Left hindlimb (tissue), 1 donor: ENCODE measurements at places on chromosomes 1 and 21.

GRCh38 chr1:25924454-25924853 lies 18.2 kb upstream of the STMN1 start:
- DNase-seq: no peak

DNA sequence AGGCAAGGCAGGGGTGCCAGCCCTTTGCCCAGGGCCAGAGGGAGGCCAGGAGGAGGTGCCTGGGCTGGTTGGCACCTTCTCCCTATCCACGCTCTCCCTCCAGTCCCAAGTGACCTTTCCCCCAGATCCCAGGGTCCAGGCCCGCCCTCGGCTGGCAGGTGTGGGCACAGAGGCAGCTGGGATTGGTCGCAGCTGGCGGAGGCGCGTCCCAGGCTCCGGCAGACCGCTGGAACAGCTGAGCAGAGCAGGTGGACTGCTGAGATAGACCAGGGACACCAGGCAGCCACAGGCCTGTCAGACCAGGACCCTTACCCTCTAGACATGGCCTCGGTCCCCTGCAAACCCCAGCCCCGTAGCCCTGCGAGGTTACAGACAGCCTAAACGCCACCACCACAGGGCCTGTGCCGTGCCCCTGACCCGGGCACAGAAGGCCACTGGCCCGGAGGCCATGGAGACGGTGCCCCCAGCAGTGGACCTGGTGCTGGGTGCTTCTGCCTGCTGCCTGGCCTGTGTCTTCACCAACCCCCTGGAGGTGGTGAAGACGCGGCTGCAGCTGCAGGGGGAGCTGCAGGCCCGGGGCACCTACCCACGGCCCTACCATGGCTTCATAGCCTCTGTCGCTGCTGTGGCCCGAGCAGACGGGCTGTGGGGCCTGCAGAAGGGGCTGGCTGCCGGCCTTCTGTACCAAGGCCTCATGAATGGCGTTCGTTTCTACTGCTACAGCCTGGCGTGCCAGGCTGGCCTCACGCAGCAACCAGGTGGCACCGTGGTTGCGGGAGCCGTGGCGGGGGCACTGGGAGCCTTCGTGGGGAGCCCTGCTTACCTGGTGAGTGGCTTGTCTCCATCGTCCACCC lies at the start of gene SLC25A34:
Gene SLC25A34, plus strand, starts transcription at position 221 of the 854 bp plus-strand sequence. Its CDS starts 228 bp downstream, at position 449.
- DNase-seq: peak; percentile 78

DNA sequence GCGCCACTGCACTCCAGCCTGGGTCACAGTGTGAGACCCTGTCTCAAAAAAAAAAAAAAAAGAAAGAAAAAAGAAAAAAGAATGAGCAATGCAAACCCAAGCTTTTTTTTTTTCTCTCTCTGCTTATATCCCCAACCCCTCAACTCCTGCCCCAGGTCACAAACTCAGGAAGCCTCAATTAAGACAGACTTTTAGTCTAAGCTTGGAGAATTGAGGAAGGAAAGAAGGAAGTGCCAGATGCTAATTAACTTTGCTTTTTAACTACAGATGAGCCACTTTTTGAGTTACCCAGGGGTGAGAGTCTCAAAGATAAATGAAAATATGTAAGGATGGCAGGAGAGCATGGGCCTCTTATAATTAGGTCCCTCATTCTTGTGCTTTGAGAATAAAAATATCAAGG lies 33.3 kb downstream of the PIK3CD start:
- DNase-seq: no peak

DNA sequence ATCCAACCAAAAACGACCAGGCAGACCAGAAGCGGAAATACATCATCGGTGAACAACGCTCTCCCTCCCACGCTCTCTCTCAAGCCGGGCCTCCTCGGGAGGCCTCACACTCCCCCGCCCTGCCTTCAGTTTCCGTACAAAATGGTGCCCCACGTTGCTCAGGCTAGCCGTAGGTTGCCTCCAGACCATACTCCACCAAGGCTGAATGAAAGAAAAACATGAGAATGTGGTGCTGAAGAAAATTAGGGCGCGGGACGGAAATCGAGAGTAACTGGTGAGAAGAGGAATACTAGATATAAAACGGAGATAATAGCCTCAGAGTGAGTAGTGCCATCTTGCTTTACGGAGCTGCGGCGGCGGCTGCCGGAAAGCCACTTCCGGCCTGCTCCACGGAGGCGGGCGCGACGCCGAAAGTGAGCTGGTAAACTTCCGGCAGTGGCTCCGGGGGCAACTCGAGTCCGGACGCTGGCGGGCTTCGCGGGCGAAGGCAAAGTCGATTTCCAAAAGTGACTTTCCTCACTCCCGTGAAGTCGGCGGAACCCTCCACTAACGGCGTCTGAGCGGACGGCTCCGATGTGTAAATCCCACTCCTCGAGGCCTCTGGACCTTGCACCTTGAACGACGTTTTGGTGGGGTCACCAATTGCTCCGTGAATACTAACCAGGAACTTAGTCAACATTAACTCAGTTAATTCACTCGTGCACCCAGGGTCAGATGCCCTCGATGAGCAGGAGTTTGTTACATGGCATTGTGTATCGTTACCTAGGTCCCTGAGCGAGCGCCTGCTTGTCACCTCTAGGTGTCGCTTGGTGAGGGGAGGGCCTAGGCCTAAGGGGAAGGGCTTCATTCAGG lies at the start of gene SH3BP5L:
Gene SH3BP5L, minus strand, starts transcription at position 7 of the 852 bp plus-strand sequence. CDS start 980 bp downstream, outside the sequence.
- DNase-seq: peak; percentile 97
